ENCODE measurements at places on chromosomes 6 and 20. TPM values are rescaled to one million over a fixed set of nuclear protein-coding genes. Genes with fewer than 3 reads are reported as not detected.

Gene SLC17A9
- 0.22 TPM for total RNA-seq

Gene CST4
- 0.78 TPM for total RNA-seq

Gene PGC
- total RNA-seq: not detected

Gene GRM1
- not detected for total RNA-seq

Gene SAMD10
- 14.4 TPM for total RNA-seq

Gene DEF6
- 27.0 TPM for total RNA-seq

Gene TBC1D22B
- 14.6 TPM for total RNA-seq

Gene ABHD16B
- not detected for total RNA-seq

Gene B4GALT5
- total RNA-seq: 63.1 TPM

Gene RAET1E
- total RNA-seq: not detected

Gene SLC17A3
- total RNA-seq: not detected

Gene BANF2
- total RNA-seq: not detected

Gene COX7A2
- 524 TPM for total RNA-seq

Gene HCRTR2
- total RNA-seq: not detected

Gene C6orf132
- 53.9 TPM for total RNA-seq

GRCh38 chr6:95686895-95687294 lies 109.6 kb downstream of the MANEA start:
- H3K4me1 ChIP-seq: 0 out of 2 replicates have a peak, but pooled peaks cover 5% of the 10 kb centered on the region
- H3K4me3 ChIP-seq: no peak overlapping the region
- H3K36me3 ChIP-seq: no peaks in the 10 kb centered on the region
- no peak overlapping the region for H3K27ac ChIP-seq
- no peaks in the 10 kb centered on the region for H3K27me3 ChIP-seq

DNA sequence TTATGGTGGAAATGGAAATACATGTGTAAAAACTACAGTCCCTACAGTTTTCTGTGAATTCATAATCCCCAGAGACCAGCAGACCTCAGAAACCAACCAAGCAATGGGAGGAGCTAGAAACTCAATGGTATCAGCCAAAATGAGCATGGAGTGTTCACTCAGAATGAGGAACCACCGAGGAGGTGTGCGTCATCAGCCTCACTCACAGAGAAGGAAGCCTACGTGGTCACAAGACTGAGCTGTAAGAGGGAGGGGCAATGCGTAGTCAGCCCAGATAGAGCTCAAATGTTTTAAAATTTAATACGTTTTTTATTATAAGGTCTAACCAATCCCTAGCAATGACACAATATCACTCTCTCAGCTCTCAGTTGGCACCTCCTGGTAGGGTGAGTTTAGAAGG lies 17.4 kb downstream of the MYLK4 start:
- no peaks in the 10 kb centered on the region for H3K36me3 ChIP-seq
- H3K4me3 ChIP-seq: no peak overlapping the region
- H3K27ac ChIP-seq: no peak overlapping the region
- no peaks in the 10 kb centered on the region for H3K27me3 ChIP-seq
- no peaks in the 10 kb centered on the region for H3K4me1 ChIP-seq
- DNase-seq: no peak

DNA sequence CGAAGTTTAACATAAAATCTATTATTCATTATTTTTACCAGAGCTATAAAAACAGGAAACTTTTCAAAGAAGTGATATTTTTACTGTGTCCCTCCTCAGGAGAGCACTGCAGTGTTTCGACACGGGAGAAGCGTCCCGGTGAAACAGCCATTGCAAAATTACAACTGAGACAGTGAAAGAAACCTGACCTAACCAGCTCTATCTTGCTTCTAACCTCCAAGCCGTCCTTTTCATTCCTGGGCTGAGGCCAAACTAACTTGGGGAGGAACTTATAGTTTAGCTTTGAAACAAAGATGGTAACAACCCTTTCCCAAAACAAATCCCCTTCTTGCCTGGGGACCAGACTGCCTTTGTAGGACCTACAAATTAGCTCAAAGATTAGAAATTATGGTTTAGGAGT lies 79.2 kb downstream of the WDR27 start:
- H3K27ac ChIP-seq: peak overlapping the region; percentile 46
- DNase-seq: peak; percentile 62
- H3K27me3 ChIP-seq: no peaks in the 10 kb centered on the region
- peaks cover 59% of the 10 kb centered on the region for H3K4me1 ChIP-seq

- no peaks in the 10 kb centered on the region for H3K27me3 ChIP-seq
Measured at GRCh38 chr20:54026295-54027064, 43.9 kb downstream of the BCAS1 start.

DNA sequence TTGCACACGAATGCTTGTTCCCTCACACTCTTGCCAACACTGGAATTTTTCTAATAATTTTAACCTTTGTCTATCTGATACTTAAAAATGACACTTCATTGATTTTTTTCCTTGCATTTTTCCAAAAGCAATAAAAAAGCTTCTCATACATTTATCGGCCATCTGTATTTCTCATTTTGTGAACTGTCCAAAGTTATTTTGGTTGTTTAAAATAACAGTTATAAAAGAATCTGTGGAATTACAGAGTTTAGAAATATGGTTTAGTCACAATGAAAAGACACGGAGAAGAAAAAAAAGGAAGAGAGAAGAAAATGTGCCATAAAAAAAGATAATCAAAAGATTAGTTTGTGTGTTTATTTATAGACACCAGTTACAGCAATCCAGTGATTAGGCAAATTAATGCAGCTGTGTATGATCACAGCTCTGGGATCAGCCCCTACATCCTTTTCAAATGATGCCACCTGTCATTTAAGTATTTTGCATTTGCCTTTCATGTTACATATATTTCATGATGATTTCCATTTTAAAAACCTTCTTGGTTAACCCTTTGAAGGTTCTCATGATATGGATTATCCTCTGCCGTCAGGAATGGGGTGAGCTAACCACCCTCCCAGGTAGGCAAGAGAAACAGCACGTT lies 171.7 kb downstream of the BACH2 start:
- H3K27ac ChIP-seq: no peak overlapping the region
- no peaks in the 10 kb centered on the region for H3K27me3 ChIP-seq
- H3K4me3 ChIP-seq: no peak overlapping the region

- DNase-seq: no peak
- no peak overlapping the region for H3K27ac ChIP-seq
- H3K27me3 ChIP-seq: no peaks in the 10 kb centered on the region
- H3K36me3 ChIP-seq: no peaks in the 10 kb centered on the region
- H3K4me1 ChIP-seq: no peaks in the 10 kb centered on the region
Measured at GRCh38 chr6:5028921-5029320, 25.1 kb upstream of the RPP40 start.

DNA sequence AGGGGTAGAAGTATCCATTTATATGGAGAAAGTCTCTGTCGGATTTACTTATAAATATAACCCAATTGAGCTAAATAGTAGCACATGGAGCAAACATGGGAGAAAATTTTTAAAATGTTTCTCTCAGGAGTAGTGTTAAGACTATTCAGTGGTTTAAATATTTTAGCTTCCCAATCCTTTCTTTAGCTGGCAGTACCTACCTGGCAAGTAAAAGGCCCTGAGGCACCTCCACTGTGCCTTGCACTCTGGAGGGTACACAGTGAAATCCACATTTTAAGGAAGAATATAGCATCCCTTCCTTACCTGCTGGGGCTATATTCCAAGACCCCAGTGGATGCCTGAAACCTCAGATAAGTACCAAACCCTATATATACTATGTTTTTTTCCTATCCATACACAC lies 124.2 kb downstream of the KLHL32 start:
- H3K27ac ChIP-seq: no peak overlapping the region
- no peaks in the 10 kb centered on the region for H3K4me1 ChIP-seq
- H3K36me3 ChIP-seq: no peaks in the 10 kb centered on the region
- H3K27me3 ChIP-seq: no peaks in the 10 kb centered on the region

GRCh38 chr20:6420336-6420735 lies 297.5 kb upstream of the FERMT1 start:
- peaks cover 4% of the 10 kb centered on the region for H3K4me1 ChIP-seq
- DNase-seq: no peak
- H3K36me3 ChIP-seq: no peaks in the 10 kb centered on the region

- no peak for DNase-seq
- H3K27me3 ChIP-seq: peaks cover 86% of the 10 kb centered on the region
- no peak overlapping the region for H3K4me3 ChIP-seq
- no peaks in the 10 kb centered on the region for H3K4me1 ChIP-seq
Measured at GRCh38 chr6:169859401-169859977, 108.1 kb downstream of the ERMARD start.

- peak; percentile 80 for DNase-seq
- peaks cover 63% of the 10 kb centered on the region for H3K36me3 ChIP-seq
- H3K27ac ChIP-seq: peak overlapping the region; percentile 81
- no peaks in the 10 kb centered on the region for H3K27me3 ChIP-seq
- peaks cover 62% of the 10 kb centered on the region for H3K4me1 ChIP-seq
- H3K4me3 ChIP-seq: no peak overlapping the region
Measured at GRCh38 chr20:45336530-45337366, 11.5 kb downstream of the SDC4 start.

- no peak for DNase-seq
- H3K27ac ChIP-seq: no peak overlapping the region
- H3K4me3 ChIP-seq: no peak overlapping the region
- no peaks in the 10 kb centered on the region for H3K4me1 ChIP-seq
Measured at GRCh38 chr6:74879976-74880375, 325.9 kb downstream of the COL12A1 start.

DNA sequence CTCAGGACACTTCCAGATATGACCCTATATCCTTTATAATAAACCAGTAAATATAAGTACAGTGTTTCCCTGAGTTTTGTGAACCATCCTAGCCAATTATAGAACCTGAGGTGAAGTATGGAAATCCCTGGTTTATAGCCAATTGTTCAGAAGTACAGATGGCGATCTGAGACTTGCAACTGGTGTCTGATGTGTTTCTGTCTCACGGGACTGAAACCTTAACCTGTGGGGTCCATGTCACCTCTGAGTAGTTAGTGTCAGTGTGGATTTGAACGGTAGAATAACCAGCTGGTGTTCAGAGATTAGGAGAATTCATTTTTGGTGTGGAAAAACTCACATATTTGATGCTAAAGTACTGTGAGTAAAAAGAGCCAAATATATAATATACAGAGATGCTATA lies 606.6 kb downstream of the MAFB start:
- no peak overlapping the region for H3K27ac ChIP-seq
- no peaks in the 10 kb centered on the region for H3K27me3 ChIP-seq
- H3K4me1 ChIP-seq: no peaks in the 10 kb centered on the region

- no peaks in the 10 kb centered on the region for H3K4me1 ChIP-seq
- no peak overlapping the region for H3K4me3 ChIP-seq
- no peaks in the 10 kb centered on the region for H3K36me3 ChIP-seq
- no peak for DNase-seq
Measured at GRCh38 chr6:131693384-131693783, 7.8 kb downstream of the OR2A4 start.

DNA sequence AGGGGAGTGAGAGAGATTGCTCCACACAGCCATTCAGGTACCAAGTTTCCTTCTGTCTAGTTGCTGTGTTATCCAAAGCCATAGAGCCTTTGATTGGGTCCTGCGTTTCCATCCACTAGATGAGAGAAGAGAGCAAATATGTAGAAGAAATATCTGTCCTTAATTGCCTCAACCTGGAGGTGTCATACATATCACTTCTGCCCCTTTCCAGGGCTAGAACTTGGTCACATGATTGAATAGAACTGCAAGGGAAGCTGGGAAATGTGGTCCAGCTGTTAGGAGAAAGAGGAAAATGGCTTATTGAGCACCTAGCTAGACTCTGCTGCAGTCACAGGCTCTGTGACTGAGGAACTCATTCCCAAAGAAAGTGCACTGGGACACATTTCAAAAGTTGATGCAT lies 115.6 kb upstream of the JAG1 start:
- no peaks in the 10 kb centered on the region for H3K27me3 ChIP-seq
- no peaks in the 10 kb centered on the region for H3K4me1 ChIP-seq
- H3K4me3 ChIP-seq: no peak overlapping the region
- H3K36me3 ChIP-seq: no peaks in the 10 kb centered on the region

GRCh38 chr20:10219452-10219791 lies 792 bp downstream of the SNAP25 start:
- no peaks in the 10 kb centered on the region for H3K36me3 ChIP-seq

DNA sequence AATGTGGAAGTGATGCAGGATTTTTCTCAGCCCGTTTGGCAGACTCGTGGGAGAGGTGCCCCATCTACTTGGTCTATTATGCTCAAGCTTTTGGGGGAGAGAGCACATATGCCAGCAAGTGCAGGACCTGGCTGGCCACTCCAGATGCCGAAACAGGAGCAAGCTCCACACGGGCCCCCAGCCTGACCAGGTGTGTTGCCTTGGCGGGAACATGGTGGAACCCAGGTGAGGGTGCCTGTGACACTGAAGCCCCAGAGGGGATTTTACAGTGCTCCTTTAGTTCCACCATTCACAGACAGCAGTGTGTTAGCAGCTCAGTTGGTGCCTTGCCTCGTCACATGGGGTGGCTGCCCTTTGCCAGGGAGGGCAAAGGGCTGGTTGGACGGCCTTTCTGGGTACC lies 798.9 kb downstream of the EYS start:
- no peak overlapping the region for H3K4me3 ChIP-seq
- no peak overlapping the region for H3K27ac ChIP-seq
- H3K36me3 ChIP-seq: no peaks in the 10 kb centered on the region
- H3K4me1 ChIP-seq: no peaks in the 10 kb centered on the region
- no peaks in the 10 kb centered on the region for H3K27me3 ChIP-seq

DNA sequence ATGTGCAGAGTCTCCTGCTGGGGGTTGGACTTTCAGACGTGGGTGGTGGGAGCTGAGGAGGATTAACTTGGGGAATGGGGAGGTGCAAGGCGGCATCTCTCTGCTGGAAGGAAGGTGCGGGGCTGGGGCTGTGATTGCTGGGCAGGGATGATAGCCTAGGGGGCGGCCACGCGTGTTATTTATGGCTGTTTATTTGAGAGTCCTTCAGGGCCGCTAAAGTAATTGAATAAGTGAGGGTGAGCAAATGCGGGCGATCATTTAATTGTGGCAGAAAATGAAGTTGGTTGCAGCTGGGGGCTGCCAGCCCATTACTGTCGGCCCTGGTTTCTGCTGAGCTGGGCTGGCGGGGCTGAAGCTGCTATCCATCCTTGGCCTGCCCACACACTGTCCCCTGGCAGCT lies 7.5 kb upstream of the IP6K3 start:
- no peaks in the 10 kb centered on the region for H3K27me3 ChIP-seq
- H3K27ac ChIP-seq: no peak overlapping the region
- H3K4me3 ChIP-seq: no peak overlapping the region
- H3K36me3 ChIP-seq: no peaks in the 10 kb centered on the region
- peaks cover 50% of the 10 kb centered on the region for H3K4me1 ChIP-seq
- no peak for DNase-seq

DNA sequence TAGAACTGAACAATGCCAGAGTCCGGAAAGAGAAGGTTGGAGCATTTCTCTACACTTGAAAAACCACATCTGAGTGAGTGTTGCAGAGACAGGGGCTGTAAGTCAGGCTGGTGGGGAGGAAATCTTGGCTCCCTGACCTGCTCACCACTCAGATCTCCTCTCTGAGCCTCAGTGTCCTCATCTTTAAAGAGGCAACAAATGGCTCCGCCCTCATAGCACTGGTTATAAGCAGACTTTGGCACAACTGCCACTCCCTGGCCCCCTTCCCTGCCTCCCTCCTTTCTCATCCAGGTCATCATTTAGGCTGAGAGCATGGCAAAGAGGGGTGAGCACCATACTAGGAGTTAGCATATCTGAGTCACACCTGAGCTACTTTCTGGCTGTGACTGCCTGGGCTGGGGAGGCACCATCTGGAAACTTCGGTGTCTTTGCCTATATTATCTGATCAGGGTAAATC lies 10.6 kb downstream of the SIRPG start:
- peaks cover 9% of the 10 kb centered on the region for H3K4me1 ChIP-seq
- no peak for DNase-seq
- H3K27ac ChIP-seq: no peak overlapping the region
- no peaks in the 10 kb centered on the region for H3K27me3 ChIP-seq
- no peaks in the 10 kb centered on the region for H3K36me3 ChIP-seq
- no peak overlapping the region for H3K4me3 ChIP-seq

- no peaks in the 10 kb centered on the region for H3K36me3 ChIP-seq
- DNase-seq: no peak
Measured at GRCh38 chr6:48080227-48081009, 30.6 kb downstream of the PTCHD4 start.

- peaks cover 67% of the 10 kb centered on the region for H3K27me3 ChIP-seq
- H3K27ac ChIP-seq: no peak overlapping the region
- no peak overlapping the region for H3K4me3 ChIP-seq
- no peaks in the 10 kb centered on the region for H3K36me3 ChIP-seq
Measured at GRCh38 chr20:52213995-52214394, 22.4 kb upstream of the ZFP64 start.

All from PC-9 (cell line).